Body of pancreas (tissue), 4 donors: ENCODE measurements at places on chromosomes 12 and 14.

DNA sequence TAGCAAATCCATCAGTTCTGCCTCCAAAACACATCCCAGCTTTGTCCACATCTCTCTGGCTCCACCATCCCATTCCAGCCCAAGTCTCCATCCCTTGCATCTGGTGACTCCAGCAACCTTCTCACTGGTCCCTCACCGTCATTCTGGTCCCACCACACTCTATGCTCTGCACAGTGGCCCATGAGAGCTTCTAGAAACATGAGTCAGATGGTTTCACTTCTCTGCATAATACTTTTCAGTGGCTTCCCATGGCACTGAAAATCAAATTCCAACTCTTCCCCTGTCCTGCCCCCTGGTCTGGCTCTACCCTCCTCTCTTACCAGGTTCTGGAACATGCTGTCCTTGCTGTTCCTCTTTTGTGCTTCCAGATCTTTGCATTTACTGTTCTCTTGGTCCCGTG lies 17.2 kb upstream of the C12orf76 start:
- DNase-seq, result no peak

DNA sequence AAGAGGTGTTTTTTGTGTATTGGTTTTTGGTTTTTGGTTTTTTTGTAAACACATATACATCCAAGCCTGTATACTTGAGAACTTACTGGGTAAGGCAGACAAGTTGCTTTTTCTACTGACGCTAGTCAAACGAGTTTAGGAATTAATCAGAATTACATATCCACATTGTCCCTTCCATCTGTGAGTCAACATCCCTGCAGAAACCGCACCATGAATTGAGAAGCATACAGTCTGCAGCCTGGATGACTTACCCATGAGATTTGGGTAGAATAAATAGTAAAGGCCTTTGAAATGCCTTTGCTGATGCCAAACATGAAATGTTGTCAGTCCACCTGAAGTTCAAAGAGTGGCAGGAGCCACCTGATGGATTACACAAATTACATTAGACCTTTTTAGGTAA lies 21.4 kb upstream of the C12orf42 start:
- no peak for DNase-seq

GRCh38 chr14:57403521-57403864 lies 13.1 kb downstream of the NAA30 start:
- no peak for DNase-seq

DNA sequence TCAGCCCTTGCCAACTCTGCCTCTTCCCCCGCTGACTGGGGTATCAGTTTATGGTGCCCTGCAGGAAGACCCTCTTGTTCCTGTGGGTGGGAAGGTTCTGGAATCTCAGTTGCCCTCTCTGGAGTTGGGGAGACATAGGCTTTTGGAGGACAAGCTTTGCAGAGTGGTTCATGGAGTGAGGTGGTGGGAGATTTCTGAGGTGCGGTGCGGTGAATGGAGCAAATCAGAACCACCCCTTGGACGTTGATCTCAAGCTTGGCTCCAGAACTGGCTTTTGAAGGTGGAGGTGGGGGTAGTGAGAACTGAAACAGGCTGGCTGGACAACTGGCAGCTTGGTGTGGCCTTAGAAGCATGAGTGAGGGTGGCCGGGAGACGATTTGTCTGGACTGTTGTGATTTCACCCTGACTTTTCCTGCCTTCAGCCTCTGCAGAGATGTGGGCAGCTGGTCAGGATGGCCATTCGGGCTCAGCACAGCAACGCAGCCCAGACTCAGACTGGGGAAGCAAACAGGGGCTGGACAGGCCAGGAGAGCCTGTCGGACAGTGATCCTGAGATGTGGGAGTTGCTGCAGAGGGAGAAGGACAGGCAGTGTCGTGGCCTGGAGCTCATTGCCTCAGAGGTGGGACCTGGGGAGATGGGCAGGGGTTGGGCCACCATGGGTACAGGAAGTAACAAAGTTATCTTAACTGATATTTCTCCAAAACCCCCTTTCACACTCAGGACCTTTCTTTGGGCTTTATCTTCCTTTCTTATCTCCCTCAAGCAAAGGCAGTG lies 1.1 kb downstream of the SHMT2 start:
- no peak for DNase-seq

GRCh38 chr12:117076410-117077372 lies 22.5 kb downstream of the TESC start:
- no peak for DNase-seq

GRCh38 chr12:93137656-93138612 lies 208.8 kb upstream of the EEA1 start:
- DNase-seq, result no peak

DNA sequence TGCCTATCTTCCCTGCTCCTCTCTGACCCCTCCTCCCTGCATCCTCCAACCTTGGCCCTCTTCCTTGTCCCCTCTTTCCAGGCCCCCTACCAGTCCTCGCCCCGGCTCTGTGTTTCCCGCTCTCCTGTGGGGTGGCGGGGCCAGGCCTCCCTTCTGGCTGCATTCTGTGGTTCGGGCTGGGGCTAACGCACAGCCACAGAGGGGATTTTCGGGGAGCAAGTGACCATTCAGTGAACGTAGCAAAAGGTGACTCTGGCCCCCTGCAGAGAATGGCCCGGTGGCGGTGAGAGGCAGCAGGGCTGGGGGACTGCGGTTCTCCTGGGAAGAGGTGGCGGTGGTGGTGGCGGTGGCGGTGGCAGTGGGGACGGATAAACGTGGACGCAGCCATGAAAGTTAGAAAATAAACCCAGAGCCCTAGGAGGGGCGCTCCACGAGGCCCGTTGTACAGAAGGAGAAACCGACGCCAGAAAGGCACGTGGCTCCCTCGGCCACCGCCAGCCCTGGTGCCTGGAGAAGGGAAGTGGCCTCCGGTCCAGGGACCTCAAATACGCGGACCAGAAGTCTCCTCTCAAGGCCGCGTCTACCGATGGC lies 269.6 kb downstream of the ADGRD1 start:
- DNase-seq, result no peak

DNA sequence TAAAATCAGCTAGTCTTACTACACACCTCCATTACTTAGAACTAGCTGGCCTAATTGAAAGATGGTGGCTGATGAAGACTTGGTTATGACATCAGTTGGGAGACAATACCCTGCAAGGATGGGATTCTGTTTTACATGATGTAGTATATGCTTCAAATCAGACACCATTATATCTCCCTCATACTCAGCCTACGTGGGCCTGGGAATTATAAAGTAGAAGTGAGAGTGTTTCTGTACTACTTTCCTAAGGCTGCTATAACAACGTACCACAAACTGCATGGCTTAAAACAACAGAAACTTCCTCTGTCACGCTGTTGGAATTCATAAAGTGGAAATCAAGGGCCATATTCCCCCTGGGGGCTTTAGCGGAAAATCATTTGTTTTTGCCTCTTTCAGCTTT lies 190.4 kb downstream of the PAH start:
- DNase-seq, result no peak

- no peak for DNase-seq
Measured at GRCh38 chr12:100860611-100861010, 66.0 kb downstream of the ANO4 start.

- DNase-seq, result no peak
Measured at GRCh38 chr12:109047081-109047805, 5.1 kb upstream of the USP30 start.

GRCh38 chr12:59404109-59404650 lies 191.6 kb upstream of the SLC16A7 start:
- no peak for DNase-seq

- DNase-seq, result peak; percentile 19
Measured at GRCh38 chr12:88579161-88579517, 1.1 kb downstream of the KITLG start.

DNA sequence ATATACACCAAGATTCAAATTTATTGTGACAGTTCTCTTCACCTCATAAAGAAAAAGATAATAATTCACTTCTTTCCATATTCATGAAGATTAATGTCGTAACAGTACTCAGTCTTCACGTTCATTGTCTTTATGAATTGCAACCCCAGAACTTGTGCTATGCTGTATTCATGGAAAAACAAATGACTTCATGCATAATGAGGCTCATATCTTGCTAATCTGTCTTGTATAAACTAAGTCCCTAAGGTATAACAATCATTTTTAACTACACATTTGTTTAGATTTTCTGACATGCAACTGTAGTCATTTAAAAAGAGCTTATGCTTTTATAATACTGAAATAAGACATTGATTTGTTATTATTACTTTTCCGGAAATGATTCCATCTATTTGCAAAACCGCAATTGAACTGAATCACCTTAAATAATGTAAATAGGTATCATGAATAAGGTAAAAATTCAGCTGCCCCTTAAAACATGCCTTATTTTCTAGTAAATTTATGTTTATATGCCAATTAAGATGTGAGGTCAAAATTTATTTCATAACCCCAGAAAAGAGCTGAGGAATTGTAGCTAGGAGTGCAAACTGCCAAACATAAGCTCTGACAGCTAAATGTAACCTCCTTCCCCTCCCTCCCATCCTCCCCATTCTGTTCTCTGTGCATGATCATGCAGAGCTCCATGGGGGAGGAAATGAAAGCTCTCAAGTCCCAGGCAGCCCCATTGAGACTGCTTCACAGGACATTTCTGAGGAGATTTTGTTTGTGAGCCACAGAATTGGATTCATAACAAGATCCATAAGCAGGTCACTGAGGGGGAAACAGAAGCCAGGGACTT lies 301.6 kb downstream of the ATP23 start:
- no peak for DNase-seq

DNA sequence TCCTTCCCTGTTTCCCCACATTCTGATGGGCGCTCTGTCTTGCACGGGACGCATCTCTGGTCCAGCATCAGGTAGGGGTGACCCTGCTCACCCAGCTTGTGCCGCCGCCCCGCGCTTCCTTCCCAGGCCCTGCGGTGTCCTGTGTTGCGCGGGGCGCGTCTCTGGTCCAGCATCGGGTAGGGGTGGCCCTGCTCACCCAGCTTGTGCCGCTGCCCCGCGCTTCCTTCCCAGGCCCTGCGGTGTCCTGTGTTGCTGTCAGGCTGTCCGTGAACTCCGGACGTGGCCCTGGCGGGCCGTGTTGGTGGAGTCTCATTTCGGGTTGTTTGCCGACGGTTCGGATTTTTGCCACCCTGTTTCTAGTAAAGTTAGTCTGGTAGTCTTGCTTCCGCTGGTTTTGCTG lies 6.8 kb downstream of the FBRSL1 start:
- DNase-seq, result no peak

GRCh38 chr12:53963434-53964314 lies 9.0 kb downstream of the HOXC12 start:
- no peak for DNase-seq

DNA sequence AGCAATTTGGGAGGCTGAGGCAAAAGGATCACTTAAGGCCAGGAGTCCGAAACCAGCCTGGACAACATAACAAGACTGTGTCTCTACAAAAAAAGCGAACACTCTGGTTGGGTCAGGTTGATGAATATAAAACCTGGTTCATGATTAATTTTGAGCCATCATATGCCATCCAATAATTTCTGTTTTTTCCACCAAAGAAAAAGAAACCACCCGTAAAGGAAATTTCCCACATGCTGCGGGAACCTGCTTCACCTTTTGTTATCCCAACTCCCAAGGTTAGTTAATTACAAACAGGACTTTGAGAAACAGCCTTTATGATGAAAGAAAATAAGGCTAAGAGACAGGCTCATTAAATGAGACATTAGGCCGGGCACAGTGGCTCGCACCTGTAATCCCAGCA lies 24.1 kb upstream of the BICDL1 start:
- DNase-seq, result no peak

DNA sequence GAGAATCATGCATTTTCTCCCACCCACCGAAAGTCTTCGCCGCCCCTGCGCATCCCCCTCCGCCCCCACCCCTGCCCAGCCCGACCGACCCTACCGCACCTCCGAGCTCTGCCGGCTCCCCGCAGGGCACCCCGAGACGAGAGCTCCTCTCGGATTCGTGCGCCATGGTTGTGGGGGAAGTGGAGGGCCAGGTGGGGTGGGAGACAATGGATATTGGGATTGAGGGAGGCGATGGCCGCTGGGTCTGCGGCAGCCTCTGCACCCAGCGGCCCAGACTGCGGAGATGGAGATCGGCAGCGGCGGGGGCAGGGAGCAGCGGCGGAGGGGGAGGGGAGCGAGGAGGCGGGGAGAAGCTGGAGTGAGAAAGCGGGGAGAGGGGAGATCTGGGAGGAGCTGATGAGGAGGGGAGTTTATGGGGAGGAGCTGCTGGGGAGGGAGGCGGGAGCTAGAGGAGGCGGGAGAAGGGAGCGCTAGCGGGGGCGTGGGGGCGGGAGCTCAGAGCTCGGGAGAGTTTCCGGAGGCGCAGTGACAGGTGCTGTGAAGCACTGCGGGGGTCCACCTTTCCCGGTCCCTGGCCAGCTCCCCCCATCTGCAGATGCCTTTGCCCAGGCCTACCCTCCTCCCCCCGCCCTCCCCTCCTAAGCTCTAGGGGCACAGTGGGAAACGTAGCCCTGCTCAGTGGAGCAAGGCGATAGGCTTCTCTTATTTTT lies at the start of gene SALL2:
Gene SALL2, minus strand, starts transcription at position 385 of the 710 bp plus-strand sequence. Its CDS starts 219 bp downstream, at position 166.
- DNase-seq, result peak; percentile 83

- DNase-seq, result no peak
Measured at GRCh38 chr14:77120771-77121743, 20.5 kb downstream of the ZDHHC22 start.

DNA sequence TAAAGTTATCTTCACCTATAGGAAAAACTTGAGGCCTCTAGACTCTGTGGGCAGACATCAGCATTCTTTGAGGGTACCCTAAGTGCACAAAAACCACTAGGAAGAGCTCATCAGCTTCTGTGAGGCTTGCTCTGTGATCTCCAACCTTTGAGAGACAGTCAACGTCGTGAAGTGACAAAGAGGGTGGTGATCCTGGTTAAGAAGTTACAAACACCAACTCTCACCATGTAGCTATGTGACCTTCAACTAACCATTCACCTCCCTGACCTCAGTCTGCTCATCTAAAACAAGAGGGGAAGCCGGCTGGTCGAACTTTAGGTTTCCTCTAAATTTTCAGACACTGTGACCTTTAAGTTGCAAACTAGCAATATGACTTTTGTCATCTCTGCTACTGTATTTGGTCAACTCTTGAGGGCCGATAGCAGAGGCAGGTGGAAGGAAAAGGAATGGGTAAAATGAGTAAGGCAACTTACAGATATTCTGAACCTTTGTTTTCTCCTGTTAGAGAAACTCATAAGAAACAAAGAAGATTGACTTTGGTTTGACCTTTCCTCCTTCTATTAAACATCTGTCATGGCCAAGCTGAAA lies 103.2 kb upstream of the PARP11 start:
- no peak for DNase-seq

DNA sequence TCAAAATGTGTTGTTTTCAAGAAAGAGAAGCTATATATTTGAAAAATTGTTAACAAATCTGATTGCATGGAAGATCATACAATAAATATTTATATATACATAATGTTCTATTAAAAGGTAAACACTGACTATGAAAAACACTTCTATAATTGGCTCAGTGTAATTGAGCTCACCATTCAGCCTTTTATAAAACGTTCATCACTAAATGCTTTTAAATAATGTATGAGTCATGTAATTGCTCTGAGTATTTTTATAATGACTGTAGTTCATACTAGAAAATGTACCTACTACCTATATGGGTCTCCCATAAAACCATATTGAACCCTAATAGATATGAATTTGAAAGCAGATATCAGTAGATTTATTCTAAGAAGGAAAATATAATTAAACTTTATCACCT lies 240.4 kb upstream of the MGAT4C start:
- no peak for DNase-seq
